Activated naive CD4-positive, alpha-beta T cell (primary cell): ENCODE measurements at places on chromosomes 1 and 21.

- DNase-seq: no peak
These were observed 20.6 kb upstream of the USP24 start for GRCh38 chr1:55235722-55236121.

DNA sequence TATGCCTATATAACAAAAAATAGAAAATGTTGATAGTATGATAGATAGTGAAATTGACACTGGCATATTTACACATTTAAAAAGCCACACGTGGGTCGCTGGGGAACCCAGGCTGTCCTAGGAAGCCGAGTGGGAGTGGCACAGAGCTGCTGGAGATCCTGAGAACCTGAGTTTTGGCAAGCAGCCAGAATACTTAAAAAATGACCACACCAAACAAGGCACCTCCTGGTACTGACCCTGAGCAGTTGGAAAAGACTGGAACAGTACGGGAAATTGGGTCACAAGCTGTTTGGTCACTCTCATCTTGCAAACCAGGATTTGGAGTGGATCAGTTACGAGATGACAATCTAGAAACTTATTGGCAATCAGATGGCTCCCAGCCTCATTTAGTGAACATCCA is 111.5 kb downstream of the ZFYVE9 start:
- DNase-seq: no peak

GRCh38 chr1:113129529-113130185 is 56.7 kb downstream of the LRIG2 start:
- DNase-seq: no peak

DNA sequence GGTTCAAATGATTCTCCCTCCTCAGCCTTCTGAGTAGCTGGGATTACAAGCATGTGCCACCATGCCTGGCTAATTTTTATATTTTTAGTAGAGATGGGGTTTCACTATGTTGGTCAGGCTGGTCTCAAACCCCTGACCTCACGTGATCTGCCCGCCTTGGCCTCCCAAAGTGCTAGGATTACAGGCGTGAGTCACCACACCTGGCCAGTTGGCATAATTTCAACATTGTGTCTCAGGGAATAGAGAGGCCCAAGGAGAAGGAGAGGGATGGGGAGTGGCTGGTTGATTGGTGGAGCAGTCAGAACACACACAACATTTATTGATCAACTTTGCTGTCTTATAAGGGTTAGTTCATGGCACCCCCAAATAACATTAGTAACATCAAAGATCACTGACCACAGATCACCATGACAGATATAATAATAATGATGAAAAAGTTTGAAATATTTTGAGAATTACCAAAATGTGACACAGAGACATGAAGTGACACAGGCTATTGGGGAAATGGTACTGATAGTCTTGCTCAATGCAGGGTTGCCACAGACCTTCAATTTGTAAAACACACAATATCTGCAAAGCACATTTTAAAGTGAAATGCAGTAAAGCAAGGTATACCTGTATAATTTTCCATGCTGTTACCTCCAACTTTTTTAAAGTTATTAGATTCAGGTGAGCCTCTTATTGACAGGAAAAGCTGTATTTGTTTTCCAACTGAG is 15.8 kb upstream of the CYB5R1 start:
- no peak for DNase-seq

DNA sequence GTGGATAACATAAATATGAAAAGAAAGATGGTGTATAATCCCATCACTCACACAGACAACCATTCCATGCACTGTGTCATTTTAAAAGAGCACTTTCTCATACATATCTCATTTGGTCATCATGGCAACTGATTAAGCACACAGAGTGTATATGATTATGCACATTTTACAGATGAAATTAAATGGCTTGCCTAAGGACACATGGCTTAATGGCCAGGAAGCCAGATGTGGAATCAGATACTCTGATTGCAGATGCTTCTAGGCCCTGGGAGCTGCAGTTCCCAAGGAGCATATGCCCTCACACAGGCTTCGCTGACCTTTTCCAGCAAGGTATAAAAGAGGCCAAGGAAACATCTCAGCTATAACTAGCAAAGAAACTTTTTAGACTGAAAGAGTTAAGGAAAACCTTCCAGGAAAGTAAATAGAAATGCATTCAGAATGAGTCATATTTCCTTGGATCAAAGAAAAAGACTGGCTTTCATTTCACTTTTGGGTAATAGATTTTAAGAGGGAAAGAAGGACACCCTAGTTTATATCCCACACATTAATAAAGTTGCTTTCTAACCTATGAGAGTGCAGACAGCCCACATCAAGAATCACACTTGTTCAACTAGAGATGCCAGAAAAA is 19.6 kb upstream of the FAM89A start:
- DNase-seq: no peak

DNA sequence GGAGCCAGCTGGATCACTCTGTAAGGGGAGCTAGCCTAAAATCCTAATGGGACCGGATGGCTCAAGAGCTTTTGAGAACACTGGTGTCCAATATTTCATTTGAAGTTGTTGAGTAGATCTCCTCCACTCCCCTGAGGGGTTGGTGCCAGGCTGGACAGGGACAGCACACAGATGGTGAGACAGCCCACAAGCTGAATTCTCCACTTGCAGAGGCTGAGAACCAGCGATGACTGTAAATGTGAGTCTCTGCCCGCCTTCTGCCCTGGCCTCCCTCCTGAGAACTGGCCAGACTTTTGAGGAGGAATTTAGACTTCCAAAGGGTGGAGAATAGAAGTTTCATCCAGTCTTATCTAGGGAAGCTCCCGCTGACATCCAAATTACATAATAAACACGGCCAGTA is 20.5 kb upstream of the COQ8A start:
- DNase-seq: no peak

DNA sequence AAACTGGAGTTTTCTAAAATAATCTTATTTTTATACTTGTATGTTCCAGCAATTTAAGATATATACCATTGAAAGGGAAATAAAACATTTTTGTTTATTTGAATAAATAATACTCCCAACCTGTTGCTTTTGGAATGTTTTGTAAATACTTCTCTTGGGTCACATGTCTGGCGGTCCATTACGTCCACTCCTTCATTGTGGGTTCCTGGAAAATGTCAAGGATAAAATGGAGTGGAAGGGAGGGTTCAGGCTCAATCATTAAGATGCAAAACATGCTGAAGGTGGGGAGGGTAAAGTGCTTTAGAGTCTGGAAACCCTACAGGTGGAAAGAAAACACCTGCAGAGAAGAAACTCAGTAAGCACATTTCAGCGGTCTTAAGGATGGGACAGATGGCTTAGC is 34.2 kb upstream of the FAM3B start:
- no peak for DNase-seq

DNA sequence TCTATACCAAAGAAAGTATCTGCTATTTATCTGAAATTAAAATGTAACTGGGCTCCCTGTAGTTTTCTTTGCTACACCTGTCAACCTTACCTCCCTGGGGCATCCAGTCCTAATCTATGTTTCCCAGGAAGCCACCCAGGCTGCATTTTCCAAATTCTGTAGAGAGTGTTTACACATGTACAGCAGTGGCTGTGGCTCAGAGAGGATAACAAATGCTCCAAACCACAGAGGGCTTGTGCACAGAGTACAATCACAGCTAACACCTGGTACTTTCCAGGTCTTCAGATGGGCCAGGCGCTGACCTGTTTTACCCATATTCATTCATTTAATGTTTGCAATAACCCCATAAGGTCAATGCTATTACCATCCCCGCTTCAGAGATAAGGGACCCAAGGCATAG is 146.5 kb upstream of the TNR start:
- DNase-seq: no peak

DNA sequence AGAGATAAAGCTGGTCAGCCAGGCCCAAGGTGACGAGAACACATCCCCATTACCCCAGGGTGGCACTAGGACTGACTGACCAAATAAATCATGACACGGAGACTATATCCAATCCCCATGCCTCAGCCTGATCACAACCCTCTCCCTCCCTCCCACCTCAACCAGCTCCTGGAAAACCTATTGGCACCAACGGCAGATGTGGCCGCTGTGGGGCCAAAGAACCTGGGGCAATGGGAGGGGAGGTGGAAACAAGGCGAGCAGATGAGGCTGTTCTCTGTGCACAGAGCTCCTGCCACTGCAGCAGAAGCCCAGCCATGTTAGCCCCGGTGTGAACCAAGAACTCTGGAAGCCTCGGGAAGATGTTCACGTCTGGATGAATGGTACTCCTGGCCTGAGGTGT is 77.6 kb downstream of the CD247 start:
- no peak for DNase-seq

GRCh38 chr1:228224198-228225164 is 16.6 kb downstream of the OBSCN start:
- no peak for DNase-seq

DNA sequence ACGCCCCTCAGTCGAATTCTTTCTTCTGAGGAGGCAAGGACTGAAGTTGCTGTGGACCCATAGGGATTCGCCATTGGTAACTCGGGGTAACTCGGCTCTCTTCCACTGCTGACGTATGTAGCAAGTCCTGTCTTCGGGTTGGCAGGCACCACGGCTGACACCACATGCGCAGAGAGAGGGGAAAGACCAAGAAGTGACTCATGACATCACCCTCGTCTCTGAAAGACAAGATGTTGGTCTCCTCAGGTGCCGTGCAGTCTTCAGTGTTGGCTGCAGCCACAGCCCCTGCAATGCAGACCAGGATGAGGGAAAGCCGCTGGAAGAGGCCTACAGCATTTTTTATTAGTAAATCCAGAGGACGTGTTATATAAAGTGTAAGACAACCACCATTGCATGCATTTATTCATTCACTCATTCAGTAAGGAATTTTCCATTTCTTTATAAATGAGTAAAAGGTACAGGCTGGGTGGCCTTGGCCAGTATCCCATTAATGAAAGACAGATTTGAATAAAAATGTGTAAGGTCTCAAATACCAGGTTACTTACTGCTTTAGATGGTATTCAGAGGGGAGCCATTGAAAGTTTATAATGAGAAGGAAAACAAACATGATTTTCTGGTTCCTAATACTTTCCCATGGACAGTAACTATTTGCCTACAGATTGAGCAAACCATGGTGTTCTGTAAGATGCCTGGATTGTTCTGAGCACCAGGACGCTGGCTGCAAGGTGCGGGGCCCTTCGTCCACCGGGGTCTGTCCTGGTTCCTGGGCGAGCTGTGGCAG is 50.7 kb upstream of the IRF2BP2 start:
- DNase-seq: no peak

DNA sequence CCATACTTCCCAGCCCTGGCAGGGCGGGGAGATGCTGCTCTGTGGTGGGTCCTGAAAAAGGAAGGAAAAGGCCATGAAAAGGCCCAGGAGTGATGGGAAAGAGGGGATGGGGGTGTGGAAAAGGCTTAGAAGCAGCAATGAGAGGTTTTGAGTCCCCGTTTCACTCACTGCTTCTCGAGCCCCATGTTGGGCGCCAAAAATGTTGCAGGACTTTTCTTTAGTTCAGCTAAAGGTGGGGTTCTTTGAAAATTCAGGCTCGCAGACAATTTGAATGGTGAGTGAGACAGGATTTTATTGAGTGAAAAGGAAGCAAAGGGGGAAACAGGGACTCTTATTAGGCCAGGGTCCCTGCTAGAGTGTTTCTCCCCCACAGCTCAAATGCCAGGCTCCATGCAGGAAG is 93.1 kb downstream of the MRPS6 start:
- no peak for DNase-seq

DNA sequence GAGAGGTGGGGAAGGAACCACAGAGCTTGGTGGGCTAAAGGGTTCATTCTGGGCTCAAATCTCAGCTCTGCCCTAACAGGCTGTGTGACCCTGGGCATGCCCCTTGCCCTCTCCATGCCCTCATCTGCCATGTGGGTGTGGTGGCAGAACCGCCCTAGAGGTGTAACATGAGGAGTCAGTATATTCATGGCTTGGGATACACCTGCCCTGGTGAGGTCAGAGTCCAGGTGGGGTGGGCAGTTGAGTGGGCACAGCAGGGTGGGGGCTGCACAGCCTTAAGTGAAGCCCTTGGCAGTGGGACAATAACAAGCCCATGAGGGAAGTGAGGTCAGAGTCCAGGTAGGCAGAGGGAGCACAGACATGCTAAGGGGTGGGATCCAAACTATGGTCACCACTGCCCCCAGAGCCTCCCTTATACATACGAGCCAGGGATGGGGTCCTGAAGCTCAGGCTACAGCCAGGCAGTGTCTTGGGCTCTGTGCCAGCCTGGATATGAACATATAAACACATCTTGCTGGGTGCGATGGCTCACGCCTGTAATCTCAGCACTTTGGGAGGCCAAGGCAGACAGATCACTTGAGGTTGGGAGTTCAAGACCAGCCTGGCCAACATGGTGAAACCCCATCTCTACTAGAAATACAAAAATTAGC is 59.0 kb upstream of the EFHD2 start:
- DNase-seq: no peak

DNA sequence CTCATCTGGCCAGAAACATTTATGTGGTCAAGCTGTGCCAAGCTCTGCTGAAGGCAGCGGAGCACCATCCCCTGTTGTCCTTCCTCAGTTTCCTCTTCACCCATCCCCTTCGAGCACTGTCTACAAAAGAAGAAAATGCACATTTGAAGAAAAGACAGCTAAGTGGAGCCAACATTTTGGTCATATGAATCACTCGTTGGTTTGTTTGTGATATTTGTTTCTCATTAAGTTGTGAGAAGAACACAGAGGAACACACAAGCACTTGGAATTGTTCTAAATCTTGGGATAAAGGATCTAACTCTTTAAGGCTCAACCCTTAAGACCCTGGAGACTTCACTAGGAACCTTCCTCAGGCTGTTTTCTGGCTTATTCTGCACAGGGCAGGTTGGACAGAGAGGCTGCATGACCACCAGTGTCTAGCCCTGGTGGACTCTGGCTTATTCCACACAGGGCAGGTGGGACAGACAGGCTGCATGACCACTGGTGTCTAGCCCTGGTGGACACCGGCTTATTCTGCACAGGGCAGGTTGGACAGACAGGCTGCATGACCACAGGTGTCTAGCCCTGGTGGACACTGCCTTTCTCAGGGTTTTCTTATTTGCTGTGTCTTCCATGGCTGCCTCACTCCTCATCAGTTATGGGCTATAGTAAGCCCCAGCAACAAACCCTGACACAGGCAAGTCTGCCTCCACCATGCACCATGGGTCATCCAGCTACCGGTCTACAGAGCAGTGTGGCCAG is 35.3 kb upstream of the COL6A2 start:
- no peak for DNase-seq

GRCh38 chr1:200183637-200184036 is 156.1 kb downstream of the NR5A2 start:
- DNase-seq: no peak

DNA sequence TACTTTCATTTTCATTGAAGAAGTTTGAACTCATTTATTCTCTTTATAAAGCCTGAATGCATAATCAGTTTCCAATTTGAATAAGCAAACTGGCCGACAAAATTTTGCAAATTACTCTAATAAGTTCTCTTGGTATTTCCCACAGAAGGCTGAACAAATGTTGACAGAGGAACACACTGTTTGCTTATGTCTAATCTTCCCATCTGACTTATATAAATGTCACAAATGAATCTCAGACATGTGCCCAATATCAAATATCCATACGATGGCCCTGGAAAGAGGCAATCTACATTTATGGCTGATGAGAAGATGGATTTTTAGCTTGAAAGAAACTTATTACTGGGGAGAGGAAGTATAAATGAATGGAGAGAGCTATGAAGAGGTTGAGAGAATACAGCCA is 380.6 kb upstream of the ZRANB2 start:
- DNase-seq: no peak
